ENCODE measurements at places on chromosomes 5 and 9.

DNA sequence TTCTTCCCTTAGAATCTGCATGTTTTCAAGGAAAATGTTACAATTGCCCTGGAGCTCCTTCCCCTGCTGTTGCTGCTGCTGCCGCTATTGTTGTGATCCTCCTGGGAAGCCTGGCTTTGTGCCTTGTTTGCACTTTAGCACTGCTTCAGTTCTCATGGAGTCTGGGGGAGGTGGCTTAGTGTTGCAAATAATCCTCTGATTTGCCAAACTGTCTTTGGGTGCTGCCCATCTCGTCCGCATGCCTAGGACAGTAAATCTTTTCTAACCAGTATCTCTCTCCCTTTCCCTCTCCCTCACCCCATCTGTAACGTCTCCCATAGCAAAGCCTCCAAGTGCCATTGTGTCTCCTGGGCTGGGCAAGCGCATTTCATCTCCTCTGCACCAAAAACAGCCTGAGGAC, 30.3 kb downstream of the FAM240B start:
- no peak for DNase-seq

DNA sequence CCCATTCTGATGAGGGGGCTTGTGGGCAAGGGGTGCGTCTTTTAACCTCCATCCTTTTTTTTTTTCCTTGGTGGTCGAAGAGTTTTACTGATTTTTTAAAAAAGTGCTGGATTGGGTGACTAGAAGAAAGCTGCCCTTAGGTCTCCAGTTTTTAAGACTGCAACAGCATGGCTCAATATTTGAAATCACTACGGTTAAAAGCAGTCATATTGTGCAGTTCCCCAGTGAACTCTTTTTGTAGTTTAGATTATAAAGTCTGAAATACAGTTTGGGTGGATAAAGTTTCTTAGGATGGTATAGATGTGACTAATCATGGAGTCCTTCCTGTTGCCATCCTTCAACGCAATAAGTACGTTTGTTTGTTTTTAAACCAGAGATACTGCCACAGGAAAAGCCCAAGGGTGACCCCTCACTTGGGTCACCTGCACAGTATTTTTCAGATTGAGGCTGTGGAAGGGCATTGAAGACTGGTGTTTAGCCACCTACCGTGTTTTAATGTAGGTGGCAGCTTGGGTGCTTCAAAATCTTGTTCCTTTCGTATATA, 520 bp upstream of the DHFR start:
- no peak for DNase-seq

GRCh38 chr9:91966503-91966902, 16.5 kb upstream of the ROR2 start:
- DNase-seq = no peak

DNA sequence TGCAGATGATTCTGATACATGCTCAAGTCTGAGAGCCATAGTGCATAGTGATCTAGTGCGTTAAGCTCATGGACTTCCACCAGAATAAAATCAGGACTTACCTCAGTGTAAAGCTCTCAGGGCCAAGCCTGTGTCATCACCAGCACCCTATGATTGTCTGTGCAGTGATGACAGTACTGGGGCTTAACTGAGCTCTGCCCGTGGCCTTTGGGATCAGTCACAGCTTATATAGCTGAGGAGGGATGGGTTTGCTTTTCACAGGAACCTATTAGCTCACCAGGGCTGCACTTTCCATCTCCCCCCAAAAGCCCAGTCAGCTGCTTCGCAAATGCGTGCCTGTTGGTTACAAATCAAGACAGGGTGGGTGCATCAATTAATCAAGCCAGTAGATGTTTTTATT, 246.9 kb downstream of the NR3C1 start:
- DNase-seq = no peak

- DNase-seq = peak; percentile 96
These were observed at the start of gene CLPTM1L for GRCh38 chr5:1344975-1345838. Gene CLPTM1L (minus strand): TSS chr5:1345099. CDS start chr5:1344841, 258 bp downstream.

GRCh38 chr9:100739208-100739607, 161.3 kb downstream of the CAVIN4 start:
- no peak for DNase-seq

GRCh38 chr5:37823433-37824152, 16.2 kb downstream of the GDNF start:
- no peak for DNase-seq

GRCh38 chr9:86407022-86407421, 52.8 kb upstream of the TUT7 start:
- DNase-seq = peak; percentile 71

DNA sequence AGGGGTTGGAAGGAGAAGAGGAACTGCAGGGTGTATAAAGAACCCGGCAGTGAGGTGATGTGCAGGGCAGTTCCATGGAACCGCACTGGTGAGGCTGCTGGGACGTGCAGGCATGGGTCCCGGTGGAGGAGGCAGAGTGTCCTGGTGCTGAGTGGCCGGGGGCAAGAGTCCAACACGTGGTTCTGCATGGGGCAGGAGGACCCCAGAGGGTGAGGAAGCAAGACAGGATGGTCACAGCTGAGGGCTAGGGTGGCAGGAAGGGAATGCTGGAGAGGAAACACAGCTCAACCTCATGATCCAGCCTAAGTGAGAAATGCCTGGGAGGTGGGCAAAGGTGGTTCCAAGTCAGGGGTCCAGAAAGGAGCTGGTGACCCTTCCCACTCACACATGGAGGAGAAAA, 87.2 kb downstream of the S1PR3 start:
- no peak for DNase-seq

- peak; percentile 74 for DNase-seq
These were observed 821 bp downstream of the CTNNA1 start for GRCh38 chr5:138753794-138754698.
